CD4-positive, alpha-beta T cell treated with Interleukin-17A for 4 hours (primary cell): ENCODE measurements at places on chromosomes 16 and 17.
A peak's percentile ranks its signal among the peaks of the same experiment; 100 is the strongest.

DNA sequence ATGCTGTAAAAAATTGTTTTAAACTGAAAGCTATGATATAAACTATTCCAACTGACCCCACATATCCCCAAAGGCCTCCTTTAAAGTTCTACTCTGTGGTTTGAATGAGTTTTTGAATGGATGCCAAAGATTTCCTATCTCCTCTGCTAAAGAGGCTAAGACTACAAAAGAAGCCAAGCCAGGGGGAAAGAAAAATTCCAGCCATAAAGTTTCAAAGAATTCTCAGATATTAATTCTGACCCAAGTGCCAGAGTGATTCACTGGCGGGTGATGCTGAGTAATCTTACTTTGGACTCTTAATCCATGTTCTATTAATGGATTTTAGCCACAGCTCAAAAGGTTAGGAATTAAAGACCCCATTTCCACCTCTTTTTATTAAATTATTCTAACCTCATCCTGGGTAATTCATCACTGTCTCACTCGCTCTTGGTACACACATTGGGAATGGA is 60.7 kb downstream of the HS3ST3A1 start:
- DNase-seq, result no peak

- peak; percentile 90 for DNase-seq
Measured at GRCh38 chr16:11251525-11252481, 4.2 kb downstream of the SOCS1 start.

DNA sequence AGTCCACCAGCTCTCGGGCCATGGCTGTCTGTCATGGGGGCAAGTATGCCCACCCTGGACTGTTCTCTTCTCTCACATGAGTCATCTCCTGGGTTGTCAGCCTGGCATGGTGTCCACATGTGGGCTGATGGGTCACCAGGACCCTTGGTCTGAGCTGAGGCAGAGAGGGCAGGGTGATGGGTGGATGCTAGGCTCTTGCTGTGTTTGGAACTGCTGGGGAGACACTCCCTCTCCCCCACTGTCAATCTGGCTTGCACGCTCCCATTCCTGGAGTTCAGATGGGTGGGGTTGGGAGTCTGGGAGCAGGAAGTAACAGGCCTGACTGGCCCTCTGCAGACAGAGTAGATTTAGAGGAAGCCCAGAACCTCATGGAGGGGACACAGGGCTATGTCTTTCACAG is 28.9 kb downstream of the KSR1 start:
- no peak for DNase-seq

GRCh38 chr17:69090365-69090764 is 29.6 kb upstream of the ABCA9 start:
- no peak for DNase-seq

DNA sequence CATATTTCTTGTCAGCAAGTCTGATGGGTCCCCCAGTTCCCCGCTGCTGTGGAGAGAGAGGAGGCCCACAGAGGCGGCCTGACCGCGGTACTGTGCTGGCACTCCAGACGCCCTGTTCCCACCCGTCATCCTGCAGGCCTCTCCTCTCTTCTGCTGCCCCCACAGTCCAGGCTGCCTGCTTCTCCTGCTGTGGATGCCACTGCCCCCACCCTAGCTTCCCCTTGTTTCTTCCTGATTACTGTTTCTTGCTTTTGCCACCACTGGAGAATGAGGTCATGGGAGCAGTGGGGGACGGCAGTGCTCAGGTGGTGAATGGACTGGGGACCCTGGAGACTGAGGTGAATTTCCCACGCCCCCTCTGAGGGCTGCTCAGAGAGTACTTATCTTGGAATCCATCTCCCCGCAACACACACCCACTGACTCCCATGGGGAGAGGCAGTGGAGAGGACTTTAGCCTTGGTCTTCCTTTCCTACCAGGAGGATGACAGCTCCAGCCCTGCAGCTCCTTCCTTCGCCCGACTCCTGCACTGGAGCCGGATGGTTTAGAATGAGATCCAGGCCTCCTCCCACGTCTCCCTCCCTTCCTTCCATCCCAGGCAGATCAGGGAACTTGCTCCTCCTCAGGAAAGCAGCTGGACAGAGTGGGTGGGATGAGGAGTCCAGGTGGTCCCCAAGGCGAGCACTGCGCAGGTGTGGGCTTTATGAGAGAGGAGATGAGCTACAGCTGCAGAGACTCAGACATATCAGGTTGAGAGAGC is 60.4 kb downstream of the PLXDC1 start:
- no peak for DNase-seq

GRCh38 chr16:17304491-17305119 is 166.2 kb downstream of the XYLT1 start:
- DNase-seq, result no peak

DNA sequence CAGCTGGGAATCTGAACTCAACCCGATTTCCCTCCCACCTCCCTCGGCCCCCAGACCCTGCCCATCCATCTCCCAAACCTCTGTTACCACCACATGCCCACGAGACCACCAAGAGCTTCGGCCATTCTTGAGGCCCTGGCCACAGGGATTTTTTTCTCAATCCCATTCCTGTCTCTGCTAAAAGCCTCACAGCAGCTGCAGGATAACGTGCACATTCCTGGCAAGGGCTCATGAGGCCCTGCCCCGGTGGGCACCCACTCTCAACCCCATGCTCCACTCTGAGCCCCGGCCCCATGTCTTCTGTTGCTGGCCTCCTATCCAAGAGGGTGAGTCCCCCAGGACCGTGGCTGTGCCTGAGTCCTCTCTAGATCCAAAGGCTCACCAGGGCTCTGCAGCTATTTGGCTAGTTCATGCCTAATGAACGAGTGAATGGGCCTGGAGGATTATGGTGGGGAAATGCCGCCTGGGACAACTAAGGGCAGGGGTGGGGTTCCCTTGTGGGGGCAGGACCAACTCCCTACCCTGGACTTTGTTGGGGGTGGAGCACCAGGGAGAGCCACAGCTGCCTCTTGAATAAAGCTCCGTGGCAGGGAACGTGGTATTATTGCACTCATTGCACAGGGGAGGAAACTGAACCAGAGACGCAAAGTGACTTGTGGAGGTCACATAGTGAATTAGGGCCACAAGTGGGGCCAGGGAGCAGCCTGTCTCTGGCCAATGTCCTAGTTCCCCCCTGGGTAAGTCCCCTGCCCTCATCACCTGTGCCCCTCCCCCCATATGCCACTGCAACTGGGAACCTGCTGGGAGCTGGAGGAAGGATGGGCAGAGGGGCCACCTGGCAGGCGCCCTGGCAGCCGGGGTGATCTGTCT is 113.8 kb upstream of the SMURF2 start:
- DNase-seq, result no peak

- DNase-seq, result no peak
Measured at GRCh38 chr16:19621445-19621844, 65.9 kb downstream of the VPS35L start.

GRCh38 chr16:56108056-56108471 is 83.2 kb upstream of the GNAO1 start:
- no peak for DNase-seq
